Stimulated activated CD4-positive, alpha-beta T cell treated with anti-CD3 and anti-CD28 coated beads, TNF-alpha, amount 100 ng/mL, for 1 hour (primary cell): ENCODE measurements at places on chromosomes 5 and 9.
A peak's percentile ranks its signal among the peaks of the same experiment; 100 is the strongest.

DNA sequence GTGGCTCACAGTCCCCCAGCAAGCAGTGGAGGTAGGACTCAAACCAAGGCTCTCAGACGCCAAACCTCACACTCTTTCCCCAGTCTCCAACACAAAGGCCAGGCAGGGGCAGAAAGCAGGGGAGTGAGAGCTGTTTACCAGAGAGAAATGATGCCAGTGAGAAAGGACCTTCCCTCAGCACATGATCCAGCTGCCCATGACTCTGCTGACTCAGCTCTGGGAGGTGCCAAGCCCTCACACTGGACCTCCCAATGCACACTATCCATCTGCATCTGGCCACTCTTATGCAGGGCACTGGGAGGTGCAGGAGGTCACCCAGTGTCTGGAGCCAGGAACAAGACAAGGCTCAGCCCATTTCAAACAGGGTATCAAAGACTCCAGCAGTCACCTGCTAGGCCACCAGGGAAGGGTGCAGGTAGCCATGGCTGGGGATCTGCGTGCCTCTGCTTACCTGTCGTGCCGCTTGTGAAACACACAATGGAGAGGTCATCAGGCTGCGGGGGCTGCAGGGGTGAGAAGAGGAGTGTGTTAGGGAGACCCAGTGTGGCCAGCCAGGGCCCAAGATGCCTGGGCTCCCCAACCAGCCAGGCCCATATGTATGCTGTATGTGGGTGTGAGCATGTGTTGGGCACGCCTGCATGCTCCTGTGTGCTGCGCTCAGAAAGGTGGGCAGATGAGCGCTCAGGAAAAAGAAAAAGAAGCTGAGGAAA is 26.3 kb downstream of the ACSL6 start:
- no peak for DNase-seq

DNA sequence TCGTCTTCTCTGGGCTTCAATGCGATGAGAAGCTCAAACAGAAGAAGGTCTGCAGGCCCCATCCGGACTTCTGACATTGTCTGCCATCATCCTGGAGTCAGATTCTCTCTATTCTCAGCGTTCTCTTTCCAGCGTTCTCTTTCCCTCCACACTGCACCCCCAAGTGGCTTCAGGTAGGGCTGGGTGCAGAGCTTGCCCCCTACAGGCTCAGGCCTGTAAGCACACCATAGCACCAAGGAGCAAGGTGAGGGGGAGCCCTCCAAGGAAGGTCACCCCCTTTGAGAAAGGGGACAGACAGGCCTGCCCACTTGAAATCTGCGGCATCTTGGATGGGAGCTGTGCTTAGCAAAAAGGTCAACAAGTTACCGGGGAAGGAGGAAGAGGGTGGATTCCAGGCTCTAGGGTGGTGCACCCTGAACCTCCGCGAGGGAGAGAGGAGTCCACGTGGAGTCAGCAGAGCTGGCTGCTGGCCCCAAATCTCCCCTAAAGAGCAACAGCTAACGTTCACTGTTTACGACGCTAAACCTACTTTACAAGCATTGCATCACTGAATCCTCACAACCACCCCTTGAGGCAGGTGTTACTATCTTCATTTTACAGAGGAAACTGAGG is 27.5 kb downstream of the GPX3 start:
- no peak for DNase-seq

DNA sequence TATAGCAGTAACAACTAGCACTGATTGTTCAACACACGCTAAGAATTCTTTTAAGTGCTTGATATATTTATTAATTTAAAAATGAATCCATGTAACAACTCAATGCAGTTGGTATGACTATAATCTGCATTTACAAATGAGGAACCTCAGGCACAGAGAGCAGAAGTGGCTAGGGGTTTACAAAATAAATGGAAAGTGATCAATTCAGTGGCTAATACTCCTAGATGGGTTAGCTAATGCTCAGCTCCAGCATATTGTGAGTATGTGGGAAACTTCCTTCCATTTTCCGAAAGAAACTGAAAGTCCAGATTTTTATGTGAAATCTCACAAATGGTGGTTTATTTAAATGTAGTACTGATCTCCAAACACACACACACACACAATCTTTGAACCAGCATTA is 128.0 kb downstream of the RFX3 start:
- no peak for DNase-seq

GRCh38 chr9:22975951-22976350 is 529.3 kb downstream of the DMRTA1 start:
- DNase-seq: no peak

- no peak for DNase-seq
Measured at GRCh38 chr5:39570403-39571027, 145.7 kb upstream of the DAB2 start.

- DNase-seq: no peak
Measured at GRCh38 chr5:35785601-35786085, 71.0 kb upstream of the IL7R start.

- no peak for DNase-seq
Measured at GRCh38 chr5:153983885-153984284, 54.8 kb downstream of the FAM114A2 start.

DNA sequence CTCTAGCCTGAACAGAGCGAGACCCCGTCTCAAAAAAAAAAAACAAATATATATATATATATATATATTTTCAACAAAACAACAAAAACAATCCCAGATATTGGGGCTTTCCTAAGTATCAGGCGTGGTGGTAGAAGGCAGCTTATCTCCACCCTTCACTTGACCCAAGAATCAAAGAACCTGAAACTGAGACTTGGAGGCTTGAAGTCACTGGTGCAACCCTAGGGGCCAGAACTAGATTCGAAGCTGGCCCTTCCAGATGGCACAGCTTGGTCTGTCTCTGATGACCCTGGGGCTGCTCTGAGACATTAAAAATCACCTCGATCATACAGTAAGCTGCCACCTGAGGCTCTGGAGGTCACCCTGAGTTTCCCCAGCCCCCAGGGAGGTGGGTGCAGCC is 1.3 kb upstream of the KCNMB1 start:
- DNase-seq: no peak

GRCh38 chr5:55935371-55935770 is 59.4 kb downstream of the IL6ST start:
- no peak for DNase-seq

DNA sequence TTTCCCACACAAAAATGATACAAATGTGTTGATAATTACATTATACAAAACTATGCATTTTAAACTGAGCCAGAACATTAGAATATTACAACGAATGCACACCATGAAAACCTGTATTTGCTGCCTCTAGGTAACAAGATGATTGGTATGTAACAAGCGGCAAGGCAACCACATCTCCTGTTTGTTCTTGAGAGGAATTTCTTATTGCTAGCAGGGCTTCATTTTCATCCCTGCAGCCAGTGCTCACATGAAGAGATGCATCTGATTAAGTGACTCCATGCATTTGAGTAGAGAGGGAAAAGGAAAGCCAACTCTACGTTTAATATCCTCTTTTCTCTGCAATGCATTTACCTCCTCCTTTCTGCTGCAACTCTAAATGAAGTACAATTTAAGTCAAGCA is 36.6 kb downstream of the FRMD3 start:
- no peak for DNase-seq

DNA sequence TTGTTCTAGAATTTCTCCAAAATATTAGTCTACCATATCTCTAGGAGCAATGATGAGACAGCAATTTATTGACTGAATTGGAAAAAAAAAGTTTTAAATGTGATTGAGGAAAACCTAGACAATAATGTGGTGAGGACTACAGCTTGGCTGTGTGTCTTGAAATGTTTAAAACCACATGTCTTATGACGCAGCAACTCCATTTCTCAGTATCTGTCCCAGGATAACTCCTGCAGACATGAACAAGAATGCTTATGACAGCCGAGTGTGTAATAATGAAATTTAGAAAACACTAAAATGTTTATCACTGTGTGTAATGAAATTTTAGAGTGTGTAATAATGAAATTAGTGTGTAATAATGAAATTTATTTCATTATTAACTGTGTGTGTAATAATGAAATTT is 254.1 kb upstream of the DAPK1 start:
- DNase-seq: no peak

DNA sequence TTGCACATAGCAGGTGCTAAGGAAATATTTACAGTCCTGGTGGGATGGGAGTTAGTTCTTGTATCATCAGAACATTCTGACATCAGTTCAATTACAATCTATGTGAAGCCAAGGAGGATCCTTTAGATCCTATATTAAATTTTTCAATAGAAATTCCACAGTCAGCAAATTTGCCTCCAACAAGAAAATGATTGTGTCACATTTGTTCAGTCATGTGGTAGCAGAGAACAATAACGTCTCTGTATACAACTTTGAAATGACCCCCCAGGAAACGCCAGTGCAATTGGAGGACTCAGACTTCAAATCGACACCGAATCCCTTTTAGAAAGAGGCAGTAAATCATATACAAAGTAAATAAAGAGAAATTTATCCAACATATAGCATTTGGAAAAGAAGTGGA is 392.1 kb downstream of the DTWD2 start:
- no peak for DNase-seq

- no peak for DNase-seq
Measured at GRCh38 chr9:111076042-111076441, 37.8 kb upstream of the LPAR1 start.

GRCh38 chr5:58183078-58183785 is 276.7 kb downstream of the PLK2 start:
- DNase-seq: no peak

DNA sequence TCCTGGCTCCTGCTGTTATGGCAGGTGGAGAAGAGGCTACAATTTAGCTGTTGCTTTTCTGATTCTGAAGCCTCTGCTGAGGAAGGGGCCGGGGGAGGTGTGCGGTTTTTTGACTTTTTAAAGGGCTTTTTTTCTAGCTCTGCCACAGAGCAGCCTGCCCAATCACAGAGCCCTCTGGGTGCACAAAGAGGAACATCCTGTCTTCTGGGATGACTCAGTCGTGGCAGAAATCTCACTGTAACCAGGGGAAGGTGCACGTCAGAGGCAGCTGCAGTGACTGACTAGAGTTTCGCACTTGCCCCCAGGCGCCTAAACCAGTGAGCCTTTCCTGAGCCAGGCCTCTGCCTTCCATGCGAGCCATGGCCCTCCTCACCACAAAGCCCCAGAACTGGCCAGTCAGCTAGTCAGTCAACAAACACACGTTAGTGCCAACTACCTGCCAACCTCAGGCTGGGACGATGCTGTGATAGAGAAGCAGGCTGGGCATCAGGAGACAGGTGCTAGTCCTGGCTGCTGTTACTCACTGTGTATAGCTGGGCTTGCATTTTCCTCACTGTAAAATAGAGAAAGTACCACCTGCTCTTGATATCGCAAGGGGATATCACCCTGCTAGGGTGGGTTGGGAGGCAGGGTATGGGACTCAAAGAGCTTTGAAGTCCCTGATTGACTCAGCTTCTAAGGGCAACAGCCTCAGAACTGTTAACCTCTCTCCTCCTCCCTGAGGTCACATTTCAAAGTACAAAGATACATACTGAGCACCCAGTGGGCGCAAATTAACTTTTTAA is 2.2 kb downstream of the AKNA start:
- DNase-seq: peak; percentile 76

DNA sequence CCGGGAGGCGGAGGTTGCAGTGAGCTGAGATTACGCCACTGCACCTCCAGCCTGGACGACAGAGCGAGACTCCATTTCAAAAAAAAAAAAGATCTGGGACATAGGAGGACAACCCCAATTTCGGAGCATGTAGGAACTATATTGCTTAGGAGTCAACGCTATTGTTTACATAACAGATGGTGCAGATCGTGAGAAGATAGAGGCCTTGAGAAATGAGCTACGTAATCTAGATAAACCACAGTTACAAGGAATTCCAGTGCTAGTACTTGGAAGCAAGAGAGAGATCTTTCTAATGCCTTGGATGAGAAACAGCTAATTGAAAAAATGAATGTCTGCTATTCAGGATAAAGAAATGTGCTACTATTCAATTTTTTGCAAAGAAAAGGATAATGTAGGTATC is 20.3 kb downstream of the TBC1D2 start:
- DNase-seq: no peak

DNA sequence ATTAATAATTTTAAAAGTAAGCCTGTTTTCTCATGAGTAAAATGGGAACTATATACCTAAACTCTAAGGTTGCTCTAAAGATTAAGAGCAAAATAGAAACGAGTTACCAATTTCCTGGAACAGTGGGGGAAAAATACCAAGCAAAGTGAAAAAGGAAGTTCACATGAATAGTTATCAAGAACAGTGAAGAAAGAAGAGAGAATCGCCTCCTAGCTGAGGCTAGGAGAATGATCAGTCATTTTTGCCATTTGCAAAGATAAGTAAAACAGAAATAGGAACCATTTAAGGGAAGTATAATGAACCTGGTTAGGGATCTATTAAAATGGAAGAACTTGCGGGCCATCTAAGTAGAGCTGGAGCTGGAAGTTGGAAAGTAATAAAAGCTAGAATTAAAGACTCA is 50.7 kb downstream of the P4HA2 start:
- no peak for DNase-seq

GRCh38 chr9:97629156-97629555 is 4.0 kb downstream of the TSTD2 start:
- DNase-seq: no peak

- no peak for DNase-seq
Measured at GRCh38 chr5:75460942-75461610, 50.4 kb downstream of the CERT1 start.

DNA sequence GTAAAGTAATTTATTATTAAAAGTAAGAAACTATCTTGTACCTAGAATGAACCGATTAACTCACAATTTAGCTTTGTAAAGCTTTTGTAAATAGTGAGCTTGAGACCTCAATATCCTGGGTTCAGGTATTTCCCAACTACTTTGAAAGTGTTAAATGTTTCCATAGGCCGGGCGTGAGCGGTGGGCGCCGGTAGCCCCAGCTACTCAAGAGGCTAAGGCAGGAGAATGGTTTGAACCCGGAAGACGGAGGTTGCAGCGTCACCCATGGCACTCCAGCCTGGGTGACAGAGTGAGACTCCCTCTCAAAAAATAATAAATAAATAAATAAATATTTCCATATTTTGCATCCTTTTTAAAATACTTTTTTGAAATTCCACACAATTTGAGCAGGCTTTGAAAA is 1.5 kb upstream of the ANKH start:
- no peak for DNase-seq

DNA sequence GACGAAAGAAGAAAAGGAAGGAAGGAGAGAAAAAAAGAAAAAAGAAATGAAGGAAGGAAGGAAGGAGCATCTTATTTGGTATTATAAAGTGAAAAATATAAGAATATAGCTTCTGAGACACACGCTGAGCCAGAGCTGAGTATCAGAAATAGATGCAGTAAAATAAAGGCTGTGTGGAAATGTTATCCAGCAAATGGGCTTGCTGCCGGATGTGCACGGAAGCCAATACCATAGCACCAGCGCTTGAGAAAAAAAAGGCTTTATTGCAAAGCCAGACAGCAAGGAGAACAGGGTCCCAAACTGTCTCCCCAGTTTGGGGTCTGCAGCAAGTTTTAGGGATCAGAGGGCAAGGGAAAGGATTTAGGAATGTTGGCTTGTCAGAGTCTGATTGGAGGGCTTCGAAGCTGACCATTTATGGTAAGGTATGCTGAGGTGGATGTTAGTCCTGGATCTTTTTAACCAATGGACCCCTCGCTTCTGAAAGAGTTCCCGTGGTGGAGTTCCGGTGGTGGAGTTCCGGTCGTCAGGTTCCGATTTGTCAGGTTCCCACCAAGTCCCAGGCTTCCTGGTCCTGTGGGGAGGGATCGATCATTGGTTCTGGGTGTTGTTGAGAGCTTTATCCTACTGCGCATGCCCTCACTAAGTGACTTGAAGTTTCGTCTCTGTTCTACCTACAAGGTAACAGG is 70.4 kb downstream of the SFXN1 start:
- no peak for DNase-seq

GRCh38 chr5:36491856-36492255 is 114.5 kb upstream of the SLC1A3 start:
- DNase-seq: no peak

GRCh38 chr5:115168829-115169486 is 750 bp downstream of the TRIM36 start:
- DNase-seq: no peak
